ENCODE measurements at places on chromosomes 6 and 20.

DNA sequence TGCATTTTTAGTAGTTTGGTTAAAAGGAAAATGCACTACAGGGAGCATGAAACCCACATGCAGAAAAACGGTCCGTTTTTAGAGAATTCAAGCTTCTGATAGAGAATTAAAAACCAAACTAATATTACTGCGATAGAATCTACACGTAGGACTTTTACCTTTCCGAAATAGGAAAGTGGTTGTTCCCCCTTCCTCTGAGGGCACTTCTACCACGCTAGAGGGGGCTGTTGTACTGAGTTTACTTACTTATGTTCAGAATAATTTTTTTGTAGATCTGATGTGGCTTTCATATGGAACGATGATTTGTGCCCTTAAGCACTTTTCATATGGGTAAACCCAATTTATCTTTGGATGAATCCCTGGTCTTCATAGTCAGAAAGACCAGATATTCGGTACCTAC, 264.3 kb upstream of the PLN start:
- DNase-seq = peak; percentile 41

DNA sequence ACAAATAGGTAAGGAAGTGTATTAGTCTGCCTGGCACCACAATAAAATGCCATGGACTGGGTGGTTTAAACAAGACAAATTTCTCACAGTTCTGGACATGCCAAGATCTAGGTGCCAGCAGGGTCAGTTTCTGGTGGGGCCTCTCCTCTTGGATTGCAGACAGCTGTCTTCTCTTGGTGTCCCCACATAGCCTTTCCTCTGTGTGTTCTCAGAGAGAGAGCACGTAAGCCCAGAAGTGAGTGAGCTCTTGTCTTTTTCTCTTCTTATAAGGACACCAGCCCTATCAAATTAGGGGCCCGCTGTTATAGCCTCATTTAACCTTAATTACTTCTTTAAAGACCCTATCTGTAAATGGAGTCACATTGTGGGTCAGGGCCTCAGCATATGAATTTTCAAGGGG, 28.3 kb downstream of the SMPDL3A start:
- DNase-seq = no peak

DNA sequence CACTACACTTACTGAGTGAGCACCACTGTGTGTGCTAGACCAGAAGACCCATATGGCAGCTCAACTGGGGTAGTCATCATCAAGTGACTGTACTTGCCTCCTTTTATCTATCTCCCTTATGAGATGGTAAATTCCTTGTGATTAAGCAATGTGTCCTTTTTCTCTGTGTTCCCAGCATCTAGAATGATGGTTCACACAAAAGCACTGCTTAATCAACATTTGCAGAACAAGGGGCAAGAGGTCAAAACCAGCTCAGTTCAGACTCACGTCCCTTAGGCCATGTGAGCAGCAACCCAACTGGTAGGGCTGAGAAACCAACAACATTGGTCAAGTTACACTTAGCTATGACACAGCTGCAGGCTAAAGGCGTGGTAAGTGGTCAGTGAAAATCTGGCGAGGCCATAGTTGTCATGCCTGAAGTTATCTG, 10.0 kb downstream of the TRAM2 start:
- no peak for DNase-seq

DNA sequence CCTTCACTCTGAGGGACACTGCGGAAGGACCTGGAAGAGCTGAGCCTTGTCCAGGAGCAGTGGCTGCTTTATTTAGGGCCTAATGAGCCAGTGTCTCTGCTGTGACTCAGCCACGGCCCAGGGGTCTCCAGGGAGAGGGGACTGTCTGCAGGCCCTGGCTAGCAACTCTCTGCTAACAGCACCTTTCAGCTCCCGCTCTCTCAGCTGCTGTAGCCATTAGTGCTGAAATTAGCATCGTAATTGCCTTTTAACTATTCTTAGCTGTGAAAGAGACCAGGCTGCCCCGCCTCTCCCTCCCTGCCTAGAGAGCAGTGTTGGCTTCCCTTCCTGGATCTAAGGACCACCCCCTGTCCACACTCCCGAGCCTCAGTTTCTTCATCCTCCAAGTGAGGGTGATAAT, 53.1 kb upstream of the SLC32A1 start:
- no peak for DNase-seq

- DNase-seq = no peak
Observed at GRCh38 chr6:135066397-135066796, 11.8 kb upstream of the HBS1L start.

DNA sequence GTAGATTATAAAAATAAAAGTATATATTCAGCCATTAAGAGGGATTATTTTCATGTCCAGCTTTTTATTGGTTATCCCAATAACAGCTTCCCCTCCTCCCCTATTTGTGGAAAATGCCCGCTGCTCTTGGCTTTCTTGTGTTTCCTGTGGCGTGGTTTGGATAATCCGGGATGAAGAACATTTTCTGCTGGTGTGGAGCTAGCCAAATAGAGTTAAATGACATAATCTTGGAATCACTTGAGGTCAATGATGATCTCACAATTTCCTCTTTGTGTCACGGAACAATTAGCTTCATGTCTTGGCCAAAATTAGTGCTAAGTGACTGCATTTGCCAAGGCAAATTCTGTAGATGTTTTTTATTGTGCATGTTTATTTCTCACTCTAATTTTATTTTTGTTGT, 394.0 kb downstream of the LAMA2 start:
- DNase-seq = no peak

- no peak for DNase-seq
Observed at GRCh38 chr6:111674413-111674812, 68.7 kb upstream of the TRAF3IP2 start.

- DNase-seq = no peak
Observed at GRCh38 chr6:24689964-24690363, 23.1 kb downstream of the ACOT13 start.

DNA sequence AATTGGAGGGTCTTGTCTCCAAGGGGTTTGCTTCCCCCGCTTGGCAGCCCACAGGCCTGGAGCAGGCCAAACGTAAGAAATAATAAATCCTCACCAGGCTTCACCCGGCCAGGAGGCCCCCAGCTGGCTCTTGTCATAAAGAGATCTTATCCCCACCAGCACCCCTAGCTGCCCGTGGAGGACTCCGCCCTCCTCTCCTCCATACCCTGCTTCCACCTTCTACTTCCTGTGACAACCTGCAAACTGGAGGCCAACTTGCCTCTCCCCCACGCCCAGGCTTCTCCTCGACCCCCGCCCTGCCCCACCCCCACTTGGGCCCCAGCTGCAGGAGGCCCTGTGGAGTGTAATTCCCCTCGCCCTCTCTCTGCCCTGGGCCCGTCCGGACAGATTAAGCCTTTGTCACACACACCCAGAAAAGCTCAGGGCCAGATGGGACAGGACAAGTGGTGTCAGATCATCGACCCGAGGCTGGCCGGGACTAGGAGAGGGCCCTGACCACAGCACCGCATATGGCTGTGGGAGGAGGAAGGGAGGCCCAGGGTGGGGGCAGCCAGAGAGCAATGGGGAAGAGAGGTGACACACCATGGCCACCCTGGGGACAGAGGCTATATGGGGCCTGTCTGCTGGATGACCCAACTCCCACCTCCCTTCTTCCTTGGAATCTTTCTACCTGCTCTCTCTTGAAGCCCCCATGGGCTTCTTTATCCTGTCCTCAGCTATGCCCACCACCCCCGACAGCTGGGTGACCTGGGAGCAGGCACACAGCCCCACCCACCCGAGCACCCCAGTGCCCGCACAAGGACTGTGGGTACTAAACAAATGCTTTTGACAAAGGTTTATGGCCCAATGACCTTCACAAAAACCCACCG, 3.9 kb downstream of the NOL4L start:
- DNase-seq = peak; percentile 69

- DNase-seq = no peak
Observed at GRCh38 chr20:14570811-14571210, 233.4 kb upstream of the FLRT3 start.

DNA sequence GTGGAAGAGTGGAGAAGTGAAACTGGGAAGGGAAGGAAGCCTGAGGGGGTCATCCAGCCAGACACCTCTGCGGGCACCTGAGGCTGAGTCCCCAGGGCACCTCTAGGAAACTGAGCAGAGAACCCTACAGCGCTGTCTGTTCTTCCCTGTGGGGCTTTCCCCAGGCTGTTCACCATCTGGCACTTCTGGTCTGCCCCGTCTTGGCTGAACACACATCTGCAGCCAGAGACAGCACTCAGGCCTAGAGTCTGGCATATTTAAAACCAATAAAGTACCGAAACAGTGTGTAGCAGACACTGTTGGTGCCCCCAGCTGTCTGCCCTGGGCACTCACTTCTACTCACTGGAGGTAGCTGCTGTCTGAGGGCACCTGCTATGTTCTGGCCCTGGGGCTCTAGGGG, 9.4 kb upstream of the ARFGEF2 start:
- no peak for DNase-seq

DNA sequence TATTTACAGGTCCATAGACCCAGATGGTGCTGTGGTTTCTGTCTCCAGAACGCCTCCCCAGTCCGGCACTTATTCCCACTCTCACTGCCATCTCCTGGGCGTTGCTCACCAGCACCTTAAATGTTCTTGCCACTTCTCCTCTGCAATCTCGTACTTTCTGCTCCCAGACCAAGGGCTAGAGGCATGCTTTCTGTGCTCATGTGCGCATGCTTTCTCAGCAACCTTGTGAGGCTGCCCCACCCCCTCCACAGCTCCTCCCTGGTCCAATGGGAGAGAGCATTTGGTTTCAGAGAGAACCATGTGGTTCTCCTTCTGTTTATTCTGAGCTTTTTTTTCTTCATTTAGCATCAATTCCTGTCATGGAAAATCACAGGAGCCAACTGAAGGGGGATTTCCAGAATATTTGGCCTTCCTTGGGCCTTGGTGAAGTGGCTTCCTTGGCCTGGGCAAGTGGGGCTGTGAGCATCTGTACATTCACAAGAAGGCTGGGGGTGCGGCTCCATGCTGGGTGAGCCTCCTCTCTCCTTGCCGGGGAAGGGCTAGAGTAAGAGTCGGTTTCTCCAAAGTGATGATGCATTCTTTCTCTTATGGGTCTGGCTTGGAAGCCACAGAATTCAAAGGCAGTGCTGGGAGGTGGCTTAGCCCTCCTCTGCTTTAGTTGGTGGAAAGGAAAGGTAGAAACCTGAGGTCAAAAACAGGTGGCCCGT, 66.6 kb downstream of the PHACTR3 start:
- DNase-seq = no peak

DNA sequence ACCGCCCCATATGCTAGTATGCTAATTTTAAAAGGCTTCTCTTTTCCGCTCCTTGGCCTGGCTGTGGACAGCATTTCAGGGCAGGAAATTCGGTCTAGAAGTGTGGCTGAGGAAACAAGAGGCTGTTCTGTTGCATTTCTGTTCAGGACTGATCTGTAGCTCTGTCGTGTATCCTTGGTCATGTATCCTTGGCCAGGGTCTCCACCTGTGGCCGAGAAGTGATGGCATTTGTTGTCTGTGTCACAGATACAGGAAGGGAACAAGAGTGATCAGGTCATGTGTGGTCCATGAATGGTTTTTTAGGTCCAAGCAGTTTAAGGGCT, 300.5 kb upstream of the SUPT3H start:
- DNase-seq = no peak

GRCh38 chr6:169654598-169655391, 47.0 kb downstream of the WDR27 start:
- DNase-seq = no peak

GRCh38 chr6:89539779-89540178, 98.8 kb downstream of the LYRM2 start:
- no peak for DNase-seq

DNA sequence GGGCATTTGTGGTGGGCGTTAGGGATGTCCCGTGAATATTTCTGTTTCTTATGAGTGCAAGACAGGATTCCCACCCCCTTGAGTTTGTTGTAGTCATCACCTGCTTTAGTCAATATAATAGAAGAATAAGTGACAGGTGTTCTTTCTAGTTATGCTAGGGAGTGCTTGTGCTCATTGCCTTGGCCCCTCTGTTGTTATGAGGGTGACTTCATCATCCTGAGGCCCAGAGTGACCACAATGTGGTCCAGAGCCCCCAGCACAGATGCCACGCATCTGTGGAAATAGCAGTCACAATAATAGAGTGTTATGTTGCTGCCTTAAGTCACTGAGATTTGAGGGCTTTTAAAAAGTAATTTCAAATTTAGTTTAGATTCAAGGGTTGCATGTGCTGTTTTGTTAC, 42.4 kb downstream of the GGTLC1 start:
- DNase-seq = no peak

DNA sequence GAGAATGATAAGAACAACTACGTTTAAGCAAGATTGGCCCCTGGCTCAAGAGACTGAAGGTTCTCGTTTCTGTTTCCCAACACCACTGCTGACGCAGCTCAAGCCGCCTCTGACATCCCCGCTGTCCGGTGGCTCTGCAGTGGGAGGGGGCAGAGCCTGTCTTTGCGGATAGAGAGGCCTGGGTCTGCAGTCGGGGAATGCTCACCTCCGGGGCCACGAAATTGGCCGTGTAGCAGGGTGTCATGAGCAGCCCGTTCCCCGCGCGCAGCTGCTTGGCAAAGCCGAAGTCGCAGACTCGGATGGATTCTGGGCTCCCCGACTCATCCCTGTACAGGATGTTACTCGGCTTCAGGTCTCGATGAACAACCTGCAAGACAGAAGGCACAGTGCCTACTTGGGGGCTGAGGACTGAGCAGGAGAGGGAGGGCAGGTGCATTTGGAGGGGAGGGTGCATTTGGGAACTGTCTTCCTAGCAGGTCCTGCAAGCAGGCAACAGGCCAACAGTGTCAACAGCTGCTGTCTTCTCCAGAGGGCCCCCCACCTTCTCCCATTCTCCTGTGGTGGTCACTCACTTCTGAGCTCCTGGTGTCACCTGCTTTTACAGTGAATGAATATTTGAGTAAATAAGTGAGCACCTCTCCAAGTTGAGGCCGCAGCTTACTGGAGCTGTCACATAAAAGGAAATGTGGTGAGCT, 40.5 kb upstream of the MPC1 start:
- no peak for DNase-seq

- no peak for DNase-seq
Observed at GRCh38 chr6:55423933-55424332, 96.7 kb downstream of the GFRAL start.

- peak; percentile 23 for DNase-seq
Observed at GRCh38 chr6:27176523-27177484, 70.7 kb upstream of the PRSS16 start.

DNA sequence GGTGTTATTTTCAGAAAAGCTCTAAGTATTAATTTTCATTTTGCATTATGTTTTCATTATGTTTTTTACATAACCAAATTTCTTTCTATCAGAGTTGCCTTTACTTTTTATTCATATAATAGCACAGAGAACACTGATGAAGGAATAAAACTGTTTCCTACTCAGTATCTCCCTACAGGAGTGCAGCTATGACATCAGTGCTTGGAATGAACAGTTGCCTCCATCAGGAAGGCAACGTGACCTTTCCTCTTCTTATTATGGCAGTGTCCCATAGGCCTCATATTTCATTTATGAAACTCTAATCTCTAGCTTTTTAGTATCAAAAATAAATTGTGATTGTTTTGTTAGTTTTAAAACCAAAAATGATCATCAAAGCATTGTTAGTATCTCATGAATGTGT, 712.8 kb downstream of the CD109 start:
- DNase-seq = no peak

GRCh38 chr6:558959-559358, 97.9 kb downstream of the HUS1B start:
- no peak for DNase-seq

GRCh38 chr6:19041906-19042305, 654.8 kb downstream of the RNF144B start:
- no peak for DNase-seq
